ENCODE measurements at places on chromosomes 11 and 22.

DNA sequence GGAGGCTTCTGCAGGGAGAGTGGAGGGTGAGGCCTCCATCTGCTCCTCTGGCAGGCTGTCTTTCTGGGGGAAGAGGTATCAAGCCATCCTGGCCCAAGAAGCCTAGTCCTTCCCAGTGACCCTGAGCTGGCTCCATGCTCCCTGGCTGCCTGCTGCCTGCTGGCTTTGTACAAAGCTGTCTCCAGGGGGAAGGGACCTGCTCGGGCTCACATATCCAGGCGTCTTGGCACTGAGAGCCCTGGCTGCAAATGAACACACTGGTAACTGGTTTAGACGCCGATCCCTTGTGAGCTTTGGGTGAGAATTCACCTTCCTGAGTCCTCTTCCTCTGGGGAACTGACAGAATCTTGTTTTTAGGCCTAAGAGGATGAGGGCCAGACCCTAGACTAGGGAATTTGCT lies 210.3 kb upstream of the ZBED5 start:
- DNase-seq = no peak

DNA sequence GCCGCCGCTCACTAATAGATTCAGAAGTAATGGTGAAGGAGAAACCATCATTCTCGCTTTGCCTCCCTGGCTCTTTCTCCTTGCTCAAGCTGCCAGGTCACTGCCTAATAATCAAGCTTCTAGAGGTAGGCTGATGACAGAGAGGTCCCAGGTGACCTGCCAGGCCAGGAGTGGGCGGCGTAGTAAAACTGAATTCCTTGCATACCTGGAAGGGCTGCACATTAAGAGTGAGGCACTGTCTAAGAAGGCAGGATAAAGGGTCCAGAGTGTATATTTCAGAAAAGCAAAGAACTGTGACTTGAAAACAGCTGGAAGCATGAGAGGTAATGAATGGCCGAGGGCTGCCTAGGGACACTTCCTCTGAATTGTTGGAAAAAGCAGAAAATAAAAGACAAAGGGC lies 4.1 kb downstream of the SYT13 start:
- no peak for DNase-seq

- peak; percentile 30 for DNase-seq
These were observed 3.9 kb upstream of the BIRC3 start for GRCh38 chr11:102313238-102313940.

GRCh38 chr22:45638834-45639746 lies 32.5 kb upstream of the ATXN10 start:
- DNase-seq = no peak

- DNase-seq = no peak
These were observed 454.4 kb downstream of the NTM start for GRCh38 chr11:131824771-131825170.

DNA sequence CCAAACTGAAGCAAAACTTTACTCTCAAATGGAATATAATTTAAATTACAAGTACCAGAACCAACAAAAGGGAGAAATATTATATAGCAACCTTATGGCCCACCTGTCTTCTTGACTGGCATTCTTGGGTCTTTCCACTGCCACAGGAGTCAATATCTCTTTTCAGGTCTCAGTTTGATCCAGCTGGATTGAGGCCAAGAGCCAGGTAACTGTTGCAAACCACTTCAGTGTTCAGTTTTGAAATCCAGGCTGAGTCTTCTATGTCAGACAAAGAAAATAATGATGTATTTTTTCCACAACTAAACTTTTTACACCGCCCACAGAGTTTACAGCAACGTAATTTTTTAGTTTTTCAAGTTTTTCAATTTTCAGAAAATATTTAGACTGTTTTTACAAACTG lies 648 bp downstream of the DLG2 start:
- no peak for DNase-seq

DNA sequence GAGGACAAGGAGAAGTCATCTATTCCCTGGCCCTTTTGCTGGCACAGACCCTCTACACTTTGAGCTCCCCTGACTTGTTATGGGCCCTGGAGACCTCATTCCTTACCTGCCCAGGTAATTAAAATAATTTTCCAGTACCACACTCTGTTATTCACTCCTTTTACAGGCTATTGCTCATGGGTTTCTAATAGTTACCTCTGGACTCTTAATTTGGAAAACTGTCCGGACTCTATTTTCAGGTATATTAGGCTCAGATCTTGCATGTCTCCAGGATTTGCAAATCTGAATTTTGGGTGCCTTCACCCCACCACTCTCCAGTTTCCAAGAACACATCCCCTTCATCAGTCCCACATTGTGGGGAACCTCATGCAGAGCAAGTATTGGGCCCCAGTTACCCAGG lies 186.8 kb upstream of the SESN3 start:
- DNase-seq = no peak

DNA sequence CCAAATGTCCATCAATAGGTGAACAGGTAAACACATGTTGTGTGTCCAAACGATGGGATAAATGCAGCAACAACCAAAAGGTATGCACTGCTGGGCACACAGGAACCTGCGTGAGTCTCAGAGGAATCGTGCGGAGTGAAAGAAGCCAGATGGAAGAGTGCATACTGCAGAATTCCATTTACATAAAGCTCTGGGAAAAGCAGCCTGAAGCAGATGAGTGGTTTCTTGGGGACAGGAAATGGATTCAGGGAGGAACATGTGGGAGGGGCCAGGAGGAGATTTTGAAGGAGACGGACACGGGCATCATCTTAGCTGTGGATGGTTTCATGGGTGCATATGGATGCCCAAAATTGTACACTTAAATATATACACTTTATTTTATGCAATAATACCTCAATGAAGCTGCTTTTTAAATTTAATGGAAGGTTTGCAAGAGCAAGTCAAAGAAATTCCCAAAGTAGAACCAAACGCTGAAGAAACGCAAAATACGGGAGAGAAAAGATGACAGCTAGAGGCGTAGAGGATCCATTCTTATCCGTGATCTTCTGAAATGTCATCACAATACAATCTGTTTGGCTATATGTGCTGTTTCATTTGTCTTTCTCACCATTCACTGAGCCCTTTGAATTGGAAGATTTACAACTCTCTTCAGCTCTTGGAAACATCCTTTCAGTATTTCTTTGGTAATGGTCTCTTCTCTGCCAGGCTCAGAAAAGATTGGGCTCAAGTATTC lies 24.5 kb downstream of the ST14 start:
- no peak for DNase-seq

GRCh38 chr11:8720352-8720751 lies 37.8 kb downstream of the RPL27A start:
- DNase-seq = no peak

- no peak for DNase-seq
These were observed 130.6 kb upstream of the MTNR1B start for GRCh38 chr11:92838759-92839310.

GRCh38 chr22:20615021-20615420 lies 107.6 kb downstream of the MED15 start:
- no peak for DNase-seq

DNA sequence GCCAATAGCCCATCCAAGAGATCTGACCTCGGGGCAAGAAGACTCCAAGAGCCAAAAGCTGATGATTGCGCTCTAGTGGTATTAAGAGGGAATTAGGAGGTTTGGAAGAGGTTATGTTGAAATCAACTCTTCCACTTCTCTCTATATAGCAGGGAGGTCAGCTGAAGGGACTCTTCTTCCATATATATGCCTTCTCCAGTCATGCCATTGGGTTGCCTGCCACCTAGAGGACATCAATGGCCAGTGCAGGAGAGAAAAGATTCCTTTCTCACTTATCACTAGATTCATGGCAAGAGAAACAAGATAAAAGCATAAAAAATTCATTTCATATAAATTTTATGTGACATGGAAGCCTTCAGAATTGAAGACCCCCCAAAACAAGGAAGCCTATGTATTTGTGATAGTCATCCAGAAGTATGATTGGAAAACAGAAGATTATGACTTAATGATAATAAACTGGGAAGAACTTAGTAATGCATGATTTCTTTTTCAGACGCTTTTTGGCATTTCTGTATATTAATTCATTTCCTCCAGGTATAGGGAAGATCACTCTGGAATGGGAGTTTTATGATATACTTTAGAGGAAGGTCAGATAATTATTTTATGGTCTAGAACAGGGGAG lies 435.1 kb upstream of the DDI1 start:
- DNase-seq = peak; percentile 6

GRCh38 chr11:86118253-86118652 lies 49.4 kb upstream of the PICALM start:
- DNase-seq = no peak

DNA sequence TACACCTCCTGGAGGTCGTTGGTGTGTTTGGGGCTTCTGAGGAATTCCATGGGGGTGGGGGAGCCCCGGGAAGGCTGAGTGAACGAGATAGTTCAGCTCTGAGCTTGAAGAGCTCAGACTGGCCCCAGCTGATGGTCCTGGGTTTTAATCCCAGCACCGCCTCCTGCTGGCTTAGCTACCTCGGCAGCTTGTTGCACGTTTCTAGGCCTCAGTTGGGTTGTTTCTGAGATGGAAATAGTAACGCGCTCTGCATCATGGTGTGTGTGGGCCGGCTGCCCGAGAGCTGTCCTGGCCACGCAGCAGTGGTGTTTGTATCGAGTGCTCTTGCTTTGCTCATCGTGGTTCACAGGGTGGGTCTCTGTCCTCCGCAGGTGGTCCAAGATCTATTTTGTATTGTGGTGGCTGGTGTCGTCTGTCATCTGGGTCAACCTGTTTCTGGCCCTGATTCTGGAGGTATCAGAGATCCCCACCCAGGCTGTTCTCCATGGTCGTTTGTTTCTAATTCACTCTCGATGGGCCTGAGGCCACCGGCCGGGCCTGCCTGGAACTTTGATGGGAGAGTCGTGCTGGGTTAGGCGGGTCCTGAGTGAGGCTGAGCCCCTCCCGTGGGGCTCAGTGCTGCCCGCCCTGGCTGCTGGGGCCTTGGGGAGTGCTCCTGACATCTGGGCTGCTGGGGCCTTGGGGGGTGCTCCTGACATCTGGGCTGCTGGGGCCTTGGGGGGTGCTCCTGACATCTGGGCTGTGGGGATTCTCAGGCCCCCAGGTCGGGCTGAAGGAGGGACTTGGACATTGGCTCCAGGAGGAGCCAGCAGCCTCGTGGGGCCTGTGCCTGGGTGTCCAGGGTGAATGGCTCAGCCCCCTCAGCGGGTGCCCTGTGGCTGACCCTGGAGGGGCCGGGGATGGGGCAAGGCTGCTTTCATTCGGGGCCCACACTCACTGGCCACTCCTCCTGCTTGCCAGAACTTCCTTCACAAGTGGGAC lies 37.7 kb downstream of the TPCN2 start:
- DNase-seq = no peak

DNA sequence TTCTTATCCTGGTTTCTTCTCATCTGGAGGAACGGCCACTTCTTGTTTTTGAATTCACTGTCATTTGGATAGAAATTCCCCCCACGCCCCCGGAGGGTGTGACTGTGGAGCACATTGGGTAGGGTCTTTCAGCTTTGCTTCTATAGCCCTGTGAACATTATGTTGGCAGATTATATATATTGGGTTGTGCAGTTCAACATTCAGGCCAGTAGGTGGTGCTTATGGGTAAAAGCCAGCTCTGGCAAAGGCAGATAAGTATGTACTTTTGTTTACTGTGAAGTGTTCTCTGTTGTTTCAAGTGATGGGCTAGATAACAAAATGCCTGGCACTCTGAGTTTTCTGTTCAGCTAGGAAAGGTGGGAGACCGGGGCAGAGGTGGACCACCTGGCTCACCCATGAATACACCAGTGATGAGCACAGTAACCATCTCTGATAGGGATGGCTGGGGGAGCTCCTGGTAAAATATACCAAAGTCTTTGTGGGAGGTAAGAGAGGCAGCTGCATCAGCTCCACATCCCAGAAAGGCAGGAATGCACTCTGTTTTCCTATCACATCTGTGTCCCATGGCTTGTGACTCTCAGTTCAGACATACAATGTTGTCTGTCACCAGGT lies 1348.2 kb upstream of the RAG2 start:
- no peak for DNase-seq

- DNase-seq = no peak
These were observed 38.2 kb downstream of the KIAA0930 start for GRCh38 chr22:45202333-45203149.

GRCh38 chr11:116231543-116231942 lies 541.2 kb downstream of the BUD13 start:
- DNase-seq = no peak

DNA sequence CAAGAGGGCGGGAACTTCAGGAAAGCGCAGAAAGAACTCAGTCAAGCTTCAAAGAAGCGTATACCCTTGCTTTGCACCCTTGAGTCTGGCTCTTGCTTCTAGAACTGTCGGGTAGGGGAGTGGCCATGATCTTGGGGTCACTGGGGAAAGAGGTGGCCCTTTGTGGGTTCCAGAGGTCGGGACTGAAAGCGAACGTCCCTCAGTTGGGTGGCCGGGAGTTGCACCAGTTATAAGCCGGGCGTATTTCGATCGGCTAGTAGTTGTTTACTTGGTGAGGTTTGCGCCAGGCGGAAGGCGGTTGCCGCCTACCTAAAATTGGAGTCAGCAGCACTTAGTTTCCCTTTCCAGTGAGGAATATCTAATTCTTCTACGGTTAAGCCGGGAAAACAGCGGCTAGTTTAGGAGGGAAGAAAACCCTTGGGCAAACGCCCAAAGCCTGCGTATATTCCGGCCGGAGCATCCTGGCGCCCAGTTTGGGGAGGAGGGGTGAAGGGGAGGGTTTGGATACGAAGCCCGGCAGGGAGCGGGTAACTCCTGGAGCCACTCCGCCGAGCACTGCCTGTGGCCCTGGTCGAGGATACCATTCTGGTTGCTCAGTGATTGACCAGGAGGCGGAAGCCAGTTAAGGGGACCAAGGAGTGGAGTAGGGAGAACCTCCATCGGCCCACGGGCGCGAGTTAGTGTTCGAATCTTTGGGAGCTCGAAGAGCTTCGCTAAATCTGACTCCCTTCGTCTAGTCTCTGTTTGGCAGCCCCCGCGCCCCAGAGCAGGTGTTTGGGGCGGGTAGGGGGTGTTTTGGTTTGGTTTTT lies 807 bp upstream of the WT1 start:
- DNase-seq = no peak

DNA sequence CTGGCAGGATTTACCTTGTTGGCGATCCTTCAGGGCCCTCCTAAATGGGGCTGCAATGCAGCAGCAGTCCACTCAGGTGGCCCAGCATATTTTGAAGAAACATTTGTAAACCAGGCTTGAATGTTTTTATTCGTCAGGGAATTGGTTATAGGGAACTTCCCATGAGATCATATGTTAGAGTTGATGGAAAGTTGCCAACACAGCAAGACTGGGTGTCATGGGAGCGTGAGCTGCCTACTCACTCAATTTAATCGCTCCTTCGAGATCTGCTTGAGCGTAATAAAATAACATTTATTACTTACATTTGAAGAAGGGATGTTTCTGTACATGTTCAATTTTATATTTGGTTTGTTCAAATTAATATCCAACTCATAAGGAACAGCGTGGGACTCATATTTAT lies 19.4 kb downstream of the OR2AT4 start:
- no peak for DNase-seq

DNA sequence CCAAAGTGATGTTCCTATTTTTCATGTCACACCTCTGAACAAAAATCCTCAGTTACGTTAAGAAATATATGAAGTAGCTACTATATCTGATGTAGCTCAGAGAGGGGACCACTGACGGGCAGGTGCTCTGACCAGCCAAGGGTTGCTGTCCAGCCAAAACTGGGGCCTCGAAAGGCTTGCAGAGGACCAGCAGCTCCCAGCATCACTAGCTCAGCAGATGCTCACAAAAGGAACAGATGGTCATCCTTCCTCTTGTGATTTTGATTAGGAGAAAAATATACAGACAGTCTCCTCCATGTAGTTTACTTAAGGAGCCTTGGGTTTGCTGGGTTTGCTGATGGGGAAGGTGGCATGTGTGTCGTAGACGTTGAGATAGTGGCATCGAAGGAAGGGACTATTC lies 374.6 kb upstream of the B3GAT1 start:
- DNase-seq = no peak

GRCh38 chr11:66713746-66714480 lies 15.1 kb downstream of the SPTBN2 start:
- DNase-seq = no peak

GRCh38 chr11:104319396-104319795 lies 155.4 kb upstream of the PDGFD start:
- no peak for DNase-seq

Data from central memory CD4-positive, alpha-beta T cell (primary cell).